ENCODE measurements at places on chromosomes 4 and X.

DNA sequence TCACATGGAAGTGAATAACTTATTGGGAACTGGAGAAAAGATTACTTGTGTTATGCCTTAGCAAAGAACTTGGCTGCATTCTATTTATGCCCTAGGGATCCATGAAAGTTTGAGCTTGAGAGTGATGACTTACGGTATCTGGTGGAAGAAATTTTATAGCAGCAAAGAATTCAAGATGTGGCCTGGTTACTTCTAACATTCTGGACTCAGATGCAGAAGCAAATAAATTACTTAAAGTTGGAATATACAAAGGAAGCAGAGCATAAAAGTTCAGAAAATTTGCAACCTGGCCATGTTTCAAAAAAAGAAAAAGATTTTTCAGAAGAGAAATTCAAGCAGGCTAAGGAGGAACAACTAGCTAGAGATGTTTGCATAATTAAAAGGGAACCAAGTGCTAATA is 252.3 kb upstream of the WDFY3 start:
- no peak for DNase-seq

GRCh38 chrX:71671043-71671780 is 3.9 kb downstream of the LOC101059915 start:
- no peak for DNase-seq

GRCh38 chrX:154074199-154074598 is 23.3 kb downstream of the MECP2 start:
- DNase-seq = no peak

DNA sequence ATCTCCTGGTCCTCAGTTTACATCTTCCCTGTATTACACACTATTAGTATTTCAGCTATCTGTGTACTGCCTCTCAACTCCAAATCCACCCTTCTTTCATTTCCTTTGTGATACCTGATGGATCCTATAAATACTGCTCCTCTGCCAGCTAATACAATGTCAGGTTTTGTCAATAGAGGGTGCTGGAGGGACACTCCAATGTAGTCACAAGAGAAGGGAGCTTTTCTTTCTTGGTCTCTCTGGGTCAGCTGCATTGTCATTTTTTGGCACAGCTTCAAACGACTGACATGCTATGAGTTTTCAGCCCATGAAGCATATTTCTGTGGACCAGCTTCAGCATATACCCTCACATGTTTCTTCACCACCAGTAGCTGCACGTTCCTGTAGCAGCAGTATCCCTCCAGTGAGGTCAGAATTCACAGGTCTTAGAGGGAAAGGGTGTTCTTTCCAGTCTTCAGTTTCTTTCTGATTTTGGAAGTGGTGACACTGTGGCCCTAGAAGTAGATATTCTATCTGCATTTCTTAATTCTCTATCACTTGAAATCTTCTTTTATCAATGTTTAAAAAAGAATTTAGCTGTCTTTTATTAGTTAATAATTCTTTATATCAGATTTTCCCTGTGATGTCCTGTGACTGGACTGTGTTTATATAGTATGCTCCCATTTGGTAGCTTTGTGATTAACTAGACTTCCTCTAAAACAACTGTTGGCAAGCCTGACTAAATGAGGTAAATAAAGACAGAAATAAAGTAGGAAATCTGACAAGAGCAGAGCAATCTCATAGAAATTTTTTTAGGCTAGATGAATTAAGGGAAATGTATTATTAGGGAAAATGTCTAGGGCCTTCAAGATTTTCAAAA is 60.6 kb downstream of the GABRA2 start:
- DNase-seq = no peak

- DNase-seq = no peak
These were observed 17.1 kb upstream of the ARHGAP10 start for GRCh38 chr4:147714575-147715401.

DNA sequence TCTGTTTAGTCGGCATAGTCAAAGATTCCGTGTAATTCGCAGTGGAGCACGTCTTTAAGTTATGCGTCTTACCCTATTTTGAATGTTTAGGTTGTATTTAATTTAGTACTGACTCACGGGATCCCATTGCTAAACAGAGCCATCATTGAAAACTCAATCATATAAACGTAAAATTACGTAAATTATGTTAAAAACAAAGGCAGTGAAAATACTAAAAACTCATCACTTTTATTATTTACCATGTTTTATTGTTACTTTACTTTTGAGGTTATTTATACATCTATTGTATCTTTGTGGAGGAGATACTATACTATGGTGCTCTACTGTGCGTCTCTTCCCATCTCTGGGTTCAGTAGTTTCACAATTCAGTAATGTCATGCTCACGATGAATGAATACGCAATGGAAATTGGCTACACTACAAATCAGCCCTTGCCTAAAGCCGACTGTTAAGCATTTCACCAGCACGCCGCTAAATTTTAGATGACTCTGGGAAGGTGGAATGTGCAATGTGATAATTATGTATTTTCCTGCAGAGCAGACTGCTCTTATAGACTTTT is 944 bp downstream of the FUNDC2 start:
- DNase-seq = no peak

GRCh38 chrX:107708762-107709161 is 66.8 kb downstream of the TSC22D3 start:
- DNase-seq = no peak

GRCh38 chrX:130060122-130061069 is 49.9 kb downstream of the ELF4 start:
- peak; percentile 72 for DNase-seq

Data from CD4-positive, alpha-beta T cell treated with Interferon gamma for 1 hour (primary cell).